Fibroblast of the aortic adventitia (primary cell): ENCODE measurements at places on chromosomes 7 and 10.

DNA sequence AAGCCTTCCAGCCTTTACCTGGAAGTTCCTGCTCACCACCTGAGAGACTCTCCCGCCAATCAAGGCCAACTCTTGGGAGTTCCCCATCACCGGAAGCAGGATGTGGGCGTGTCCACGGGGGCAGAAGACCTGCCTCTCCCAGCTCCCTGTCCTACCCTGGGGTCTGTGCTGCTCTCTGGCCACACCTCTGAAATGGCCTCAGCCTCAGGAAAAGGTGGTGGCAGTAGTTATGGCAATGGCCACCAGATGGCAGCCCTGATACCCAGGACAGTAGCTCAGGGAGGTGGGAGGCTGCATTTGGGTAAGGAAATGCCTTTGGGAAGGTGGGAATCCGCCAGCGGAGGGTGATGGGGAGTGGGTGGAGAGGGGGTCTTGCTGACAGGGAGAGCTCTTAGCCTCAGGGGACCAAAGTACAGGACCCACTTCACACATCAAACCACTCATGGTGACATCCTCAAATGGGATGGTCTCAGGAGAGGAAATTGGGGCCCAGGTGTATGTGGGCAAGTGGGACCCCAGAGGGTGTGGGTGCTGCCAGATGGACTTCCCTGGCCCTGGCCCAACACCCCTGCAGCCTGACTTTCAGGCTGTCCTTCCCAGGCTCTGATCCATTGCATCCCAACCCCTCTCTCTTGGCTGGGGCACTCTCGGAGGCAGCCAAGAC, 33.9 kb downstream of the KAZALD1 start:
- peak; percentile 60 for DNase-seq

GRCh38 chr10:3099291-3100092, 32.1 kb downstream of the PFKP start:
- DNase-seq = peak; percentile 86

DNA sequence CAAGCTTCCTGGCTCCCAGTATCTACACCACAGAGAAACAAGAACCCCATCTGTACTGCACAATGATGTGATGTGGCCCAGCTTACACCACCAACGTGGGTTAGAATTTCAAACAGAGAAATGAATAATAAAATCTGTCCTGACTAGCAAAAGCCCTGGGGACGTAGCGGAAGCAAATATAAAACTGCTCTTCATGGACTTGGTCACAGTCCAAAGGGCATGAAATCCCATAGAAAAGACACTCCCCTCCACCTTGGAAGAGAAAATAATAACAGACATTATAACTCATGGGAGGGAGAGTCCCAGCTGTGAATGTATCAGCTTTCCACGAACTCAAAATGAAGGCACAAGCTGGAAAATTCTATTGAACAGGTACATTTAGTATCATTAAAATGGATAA, 205.3 kb upstream of the GALNT17 start:
- no peak for DNase-seq

DNA sequence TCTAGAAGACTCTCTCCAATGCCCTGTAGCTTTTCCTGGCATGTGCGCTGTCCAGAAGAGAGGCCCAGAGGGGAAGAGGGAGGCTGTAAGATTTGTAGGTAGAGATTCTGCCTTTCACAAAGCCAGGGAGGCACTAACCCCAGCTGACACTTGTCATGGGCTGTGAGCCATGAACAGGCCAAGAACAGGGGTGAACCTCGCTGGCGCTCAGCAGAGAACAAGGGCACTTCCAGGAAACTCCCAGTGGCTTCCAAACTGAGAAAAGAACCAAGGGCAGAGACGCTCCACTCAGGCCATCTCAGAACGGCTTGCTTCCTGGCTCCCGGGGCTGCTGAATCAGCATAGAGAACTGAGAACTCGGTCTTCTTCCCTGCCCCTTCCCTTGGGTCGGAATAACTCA, 257.8 kb upstream of the ZNF32 start:
- DNase-seq = no peak

DNA sequence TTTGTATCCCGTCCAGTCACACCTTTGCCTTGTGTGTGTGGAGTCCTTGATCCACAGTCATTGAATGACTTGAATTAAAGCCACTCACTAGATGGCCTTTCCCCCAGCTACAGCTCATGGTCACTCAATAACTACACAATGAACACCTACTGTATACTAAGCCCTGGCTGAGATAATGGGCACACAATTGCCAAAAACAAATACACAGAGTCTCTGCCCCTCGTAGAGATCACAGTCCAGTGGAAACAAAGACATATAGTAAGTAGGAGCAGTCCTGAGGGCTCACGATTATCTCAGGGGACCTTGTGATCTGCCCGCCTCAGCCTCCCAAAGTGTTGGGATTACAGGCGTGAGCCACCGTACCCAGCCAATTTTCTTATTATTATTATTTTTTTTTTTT, 22.1 kb upstream of the DDIT4 start:
- no peak for DNase-seq

DNA sequence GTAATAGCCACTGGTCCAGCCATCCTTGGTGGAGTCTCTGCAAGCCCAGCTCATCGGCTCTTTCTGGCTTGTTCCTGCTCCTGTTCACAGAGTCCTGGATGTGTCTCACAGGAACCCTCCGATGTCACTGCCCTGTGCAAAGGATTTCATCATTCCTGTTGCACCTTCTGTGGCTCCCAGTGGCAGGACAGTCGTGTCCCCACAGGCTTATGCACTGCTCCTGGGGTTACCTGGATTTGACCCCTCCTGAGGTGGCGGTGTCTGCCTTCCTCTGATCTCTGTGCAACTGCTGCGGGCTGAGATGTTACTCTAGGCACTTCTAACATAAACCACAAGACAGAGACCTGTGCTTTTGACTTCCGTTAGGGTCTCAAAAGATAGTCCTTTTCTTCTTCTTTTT, 30.6 kb downstream of the APBB1IP start:
- DNase-seq = no peak

DNA sequence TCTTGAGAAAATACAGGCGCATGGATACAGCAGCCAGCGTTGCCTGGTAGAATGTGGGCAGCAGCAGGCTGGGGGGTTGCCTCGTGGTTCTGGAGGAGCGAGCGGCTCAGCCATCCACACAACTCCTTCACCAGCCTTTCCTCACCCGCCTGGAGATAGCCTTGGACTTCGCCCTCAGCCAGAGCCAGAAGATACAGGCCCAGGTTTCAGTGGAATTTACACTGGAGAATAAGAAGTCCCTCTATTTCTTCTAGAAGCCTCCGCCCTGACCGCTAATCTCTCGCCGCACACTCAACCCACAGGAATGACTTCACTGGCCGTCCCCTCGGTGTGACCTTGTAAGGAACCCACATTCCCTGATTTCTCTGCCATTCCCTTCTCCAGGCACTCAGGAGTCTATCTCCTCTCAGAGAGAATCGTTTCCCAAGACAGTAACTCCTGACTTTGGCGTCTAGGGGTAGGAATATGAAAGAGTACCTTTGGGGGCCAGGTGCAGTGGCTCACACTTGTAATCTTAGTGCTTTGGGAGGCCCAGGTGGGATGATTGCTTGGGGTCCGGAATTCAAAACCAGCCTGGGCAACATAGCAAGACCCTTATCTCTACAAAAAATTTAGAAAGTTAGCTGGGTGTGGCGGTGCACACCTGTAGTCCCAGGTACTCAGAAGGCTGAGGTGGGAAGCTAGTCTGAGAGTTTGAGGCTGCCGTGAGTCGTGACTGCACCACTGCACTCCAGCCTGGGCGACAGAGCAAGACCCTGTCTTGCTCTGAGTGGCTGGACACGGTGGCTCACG, 52.0 kb upstream of the ECHDC3 start:
- DNase-seq = no peak

GRCh38 chr10:21082206-21082605, 185.1 kb upstream of the NEBL start:
- no peak for DNase-seq

DNA sequence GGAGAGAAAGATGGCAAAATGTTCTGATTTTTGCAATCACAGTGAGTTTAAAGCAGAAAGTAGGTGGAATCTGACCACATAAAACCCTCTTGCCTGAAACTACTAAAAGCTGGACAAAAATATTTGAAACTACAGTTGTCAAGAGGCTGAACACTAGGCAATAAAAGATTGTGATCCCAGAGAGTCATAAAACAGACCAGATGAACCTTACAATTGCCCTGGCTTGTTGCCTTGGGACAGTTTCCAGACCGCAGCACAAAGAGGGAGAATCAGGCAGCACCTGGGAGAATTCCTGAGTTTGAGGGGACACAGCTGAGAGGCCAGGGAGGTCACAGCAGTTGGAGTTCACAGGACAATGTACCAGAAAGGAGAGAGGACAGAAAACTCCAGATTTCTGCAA, 107.3 kb upstream of the NANOS1 start:
- no peak for DNase-seq

DNA sequence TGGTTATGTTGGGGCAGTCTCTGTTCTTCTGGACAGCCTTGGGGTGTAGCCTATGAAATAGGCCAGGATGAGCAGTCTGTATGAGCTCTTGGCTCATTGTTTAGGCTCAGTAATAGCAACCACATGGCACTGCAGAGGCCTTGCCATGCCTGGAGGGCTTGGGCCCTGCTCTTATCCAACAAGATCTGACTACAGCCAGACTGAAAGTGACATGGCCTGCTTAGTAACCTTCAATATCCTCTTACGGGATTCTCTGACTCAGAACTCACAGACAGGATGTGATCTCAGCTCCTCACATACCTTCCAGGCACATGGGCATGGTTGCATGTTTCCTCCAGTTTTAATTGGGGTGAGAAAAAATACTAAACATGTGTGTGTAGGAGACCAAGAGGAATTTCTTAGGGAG, 289.3 kb downstream of the PTEN start:
- DNase-seq = peak; percentile 96

DNA sequence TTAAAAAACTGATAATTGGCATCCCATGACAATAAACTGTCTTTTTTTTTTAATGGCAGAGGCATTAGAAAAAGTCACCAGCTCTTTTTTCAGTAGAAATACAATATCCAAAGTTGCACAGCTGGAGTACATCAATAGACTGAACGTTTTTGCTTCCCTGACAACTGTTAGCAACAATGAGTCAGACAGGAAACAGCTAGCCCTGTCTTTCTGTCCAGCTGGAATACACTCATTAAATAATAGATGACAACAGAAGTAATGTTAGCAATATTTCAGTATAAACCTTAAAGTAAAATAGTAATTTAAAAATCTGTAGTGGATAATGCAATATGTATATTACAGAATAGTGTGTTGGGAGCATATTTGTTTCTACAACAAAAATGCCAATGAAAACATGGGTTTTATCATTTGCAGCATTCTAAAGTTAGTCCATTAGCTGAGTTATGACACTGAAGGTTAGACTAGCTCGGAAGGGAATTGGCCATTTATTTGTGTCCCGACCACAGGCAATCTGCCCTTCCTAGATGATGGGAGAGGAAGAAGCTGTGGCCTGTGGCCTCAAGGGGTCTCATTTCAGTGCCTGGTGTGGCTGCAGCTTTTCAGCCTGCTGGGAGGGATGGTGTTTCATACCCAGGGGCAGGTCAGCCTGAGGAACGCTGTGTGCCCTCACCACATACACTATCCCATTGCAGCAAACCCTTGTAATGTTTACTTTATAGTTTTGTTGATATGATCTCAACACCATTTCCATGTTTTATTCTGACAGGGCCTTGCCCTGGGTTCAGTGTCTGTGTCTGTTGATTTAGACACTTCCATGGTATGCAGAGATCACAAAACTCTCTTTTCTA, 173.3 kb downstream of the SLC16A9 start:
- DNase-seq = peak; percentile 92

DNA sequence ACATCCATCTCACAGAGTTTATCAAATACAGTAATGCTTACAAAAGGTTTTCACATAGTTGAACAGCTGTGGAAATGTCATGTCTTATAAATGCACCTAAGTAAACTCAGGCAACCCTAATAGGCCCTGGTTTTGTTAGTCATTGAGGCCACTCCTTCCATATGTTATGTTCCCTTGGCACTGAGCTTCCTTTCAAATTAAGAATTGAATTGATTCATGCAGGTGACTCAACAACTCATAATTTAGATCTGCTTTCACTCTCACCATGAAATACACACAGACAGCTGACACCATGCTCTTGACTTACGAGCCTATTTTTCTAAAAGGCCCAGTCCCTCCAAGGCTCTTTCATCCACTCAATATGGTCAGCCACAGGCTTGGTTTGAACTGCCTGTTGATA, 476.9 kb downstream of the KCNMA1 start:
- peak; percentile 94 for DNase-seq

DNA sequence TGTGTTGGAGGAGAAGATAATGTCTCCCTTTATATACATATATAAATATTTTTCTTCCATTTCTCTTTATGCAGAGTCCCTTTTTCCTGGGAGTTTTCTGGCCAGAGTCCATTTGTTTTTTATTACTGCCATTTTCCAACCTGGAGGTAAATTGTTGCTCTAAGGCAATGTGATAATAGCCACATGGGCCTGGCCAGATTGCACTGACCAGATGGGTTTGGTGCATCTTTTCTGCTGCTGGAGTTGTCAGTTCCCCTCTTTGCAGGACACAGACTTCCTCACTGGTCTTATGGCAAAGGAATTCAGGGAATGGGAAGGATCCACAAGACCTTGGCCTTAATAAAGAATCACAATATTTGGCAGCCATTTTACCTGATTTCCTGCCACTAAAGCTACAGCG, 254.9 kb downstream of the SORCS3 start:
- DNase-seq = no peak

DNA sequence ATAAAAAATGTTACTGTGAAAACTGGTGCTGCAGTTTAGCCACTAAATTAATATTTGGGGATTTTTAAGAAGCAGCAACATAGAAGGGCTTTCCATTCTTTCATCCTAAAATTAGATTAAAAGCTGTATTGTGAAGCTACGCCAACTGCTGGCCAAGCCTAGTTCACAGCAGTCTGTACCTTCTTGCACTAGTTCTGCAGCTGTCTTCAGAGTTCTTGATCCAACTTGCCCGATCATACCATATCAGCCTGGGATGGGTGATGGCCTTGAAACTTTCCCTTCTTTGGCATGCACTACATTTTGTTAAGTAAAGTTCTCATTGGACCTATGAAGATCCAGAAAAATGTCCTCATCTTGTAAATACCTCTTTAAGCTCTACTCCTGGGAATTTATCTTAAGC, 20.3 kb upstream of the PANK1 start:
- DNase-seq = no peak

- peak; percentile 26 for DNase-seq
Observed at GRCh38 chr7:105131033-105131656, 117.1 kb downstream of the KMT2E start.

DNA sequence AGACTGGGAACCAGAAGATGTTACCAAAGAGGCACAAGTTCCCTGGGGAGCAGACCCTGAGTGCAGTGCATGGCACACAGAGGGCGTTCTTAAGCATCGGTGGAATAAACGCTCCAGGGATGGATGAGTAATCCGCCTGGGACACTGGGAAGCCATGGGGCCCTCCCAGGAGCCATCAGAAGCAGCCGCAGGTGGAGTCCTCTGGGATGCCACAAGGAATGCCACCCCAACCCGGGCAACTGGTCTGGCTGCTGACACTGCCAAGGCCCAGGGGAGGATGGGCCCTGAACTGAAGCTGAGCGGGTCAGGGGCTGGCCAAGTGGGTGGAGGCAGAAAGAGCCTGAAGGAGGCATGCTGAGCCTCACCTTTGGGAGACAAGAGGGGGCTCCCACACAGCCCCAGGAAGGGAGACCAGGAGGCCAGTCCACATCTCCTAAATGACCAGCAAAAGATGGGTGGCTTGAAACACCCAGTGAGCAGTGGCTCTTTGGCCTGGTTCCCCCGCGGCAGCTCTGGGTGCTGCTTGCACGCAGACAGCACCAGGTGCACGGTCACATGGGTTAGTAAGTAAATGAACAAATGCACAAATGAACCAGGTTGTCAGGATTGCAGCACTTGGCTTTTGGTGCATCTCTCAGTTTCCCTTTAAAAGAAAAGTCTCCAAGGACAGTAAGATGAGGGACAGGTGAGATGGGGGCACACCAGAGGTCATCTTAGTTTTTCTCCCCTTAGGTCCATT, 141.3 kb upstream of the ZMIZ1 start:
- no peak for DNase-seq

GRCh38 chr10:129891806-129892205, 72.3 kb downstream of the EBF3 start:
- DNase-seq = no peak
